Effector CD4-positive, alpha-beta T cell (primary cell): ENCODE measurements at places on chromosomes 7 and 10.

DNA sequence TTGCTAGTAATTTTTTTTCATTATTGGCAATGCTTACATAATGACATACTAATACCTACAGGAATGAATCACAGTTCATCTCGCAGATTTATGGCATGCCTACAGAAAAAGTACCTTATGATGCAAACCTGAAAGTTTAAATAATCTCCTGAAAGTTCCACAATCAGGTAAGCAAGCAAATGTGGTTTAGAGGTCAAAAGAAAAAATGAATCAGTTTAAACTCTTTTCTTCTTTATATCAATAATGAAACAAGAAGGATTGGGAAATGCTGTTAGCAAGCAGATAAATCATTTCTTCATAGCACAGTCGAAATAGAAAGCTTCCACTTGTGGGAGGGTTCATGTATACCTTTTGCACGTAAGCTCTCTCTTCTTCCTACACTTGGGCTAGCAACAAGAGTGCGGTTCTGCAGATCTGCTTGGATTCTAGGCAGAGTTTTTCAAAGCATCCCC is 53.7 kb upstream of the MTPN start:
- DNase-seq, result no peak

DNA sequence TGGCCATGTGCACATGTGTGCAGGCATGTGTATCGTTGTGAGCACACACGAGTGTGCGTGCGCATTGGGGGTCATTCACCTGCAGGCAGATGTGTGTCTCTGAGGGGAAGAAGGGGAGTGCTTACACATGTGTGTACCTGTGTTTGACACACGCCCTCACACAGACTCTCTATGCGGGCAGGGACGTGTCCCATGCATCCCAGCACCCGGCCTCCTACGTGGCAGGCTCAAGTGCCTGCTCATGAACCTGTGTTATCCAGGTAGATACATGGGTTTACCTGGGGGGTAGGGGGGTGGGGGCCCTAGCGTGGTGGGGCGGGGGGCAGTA is 18.6 kb downstream of the KCP start:
- DNase-seq, result no peak

DNA sequence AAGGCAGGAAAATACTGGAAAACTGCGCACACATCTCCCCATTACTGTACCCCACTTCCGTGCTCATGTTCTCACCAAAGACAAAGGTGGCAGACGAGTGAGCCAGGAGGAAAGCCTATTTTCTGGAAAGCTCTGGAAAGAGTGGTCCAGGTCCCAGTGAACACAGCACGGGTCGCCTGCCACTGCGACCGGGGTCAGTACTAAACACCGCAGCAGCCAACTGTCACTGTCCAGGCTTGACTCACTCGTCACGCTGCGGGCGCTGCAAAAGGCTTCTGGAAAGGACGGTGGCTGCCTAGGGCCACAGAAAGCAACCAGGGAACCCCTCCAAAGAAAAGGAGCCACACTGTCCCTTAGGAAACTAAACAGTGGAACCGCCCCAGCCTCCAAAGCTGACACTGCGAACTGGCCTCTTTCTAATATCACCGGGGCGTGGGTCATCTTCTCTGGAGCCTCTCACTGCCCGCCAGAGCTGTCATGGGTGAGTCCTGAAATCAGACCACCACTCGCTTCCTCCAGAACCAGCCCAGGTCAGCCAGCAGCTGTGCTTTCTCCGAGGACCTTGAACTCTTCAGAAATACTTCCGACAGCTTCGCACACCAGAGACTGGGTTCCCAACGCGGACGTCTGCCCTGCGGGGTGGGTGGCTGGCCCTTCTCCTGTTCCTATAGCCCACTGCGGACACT is 4.0 kb downstream of the RADIL start:
- DNase-seq, result no peak

DNA sequence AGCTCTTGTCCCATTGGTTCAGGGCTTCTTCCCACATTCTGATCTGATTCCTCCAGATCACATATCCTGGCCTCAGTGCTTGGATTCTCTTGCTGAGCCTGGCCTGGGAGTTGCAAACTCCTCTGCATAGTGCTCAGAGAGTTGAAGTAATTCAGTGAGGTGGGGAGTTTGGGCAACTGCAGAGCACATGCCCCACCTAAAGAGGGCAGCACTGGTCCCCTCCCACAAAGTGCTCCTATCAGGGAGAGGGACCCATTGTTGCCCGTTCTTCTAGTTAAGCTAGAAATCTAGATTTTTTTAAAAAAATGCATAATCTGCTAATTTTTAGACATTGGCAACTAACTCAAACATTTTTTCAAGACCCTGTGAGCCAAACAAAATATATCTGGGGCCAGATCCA is 45.1 kb downstream of the CHN2 start:
- DNase-seq, result no peak

- no peak for DNase-seq
Measured at GRCh38 chr7:83798489-83798888, 149.6 kb upstream of the SEMA3E start.

DNA sequence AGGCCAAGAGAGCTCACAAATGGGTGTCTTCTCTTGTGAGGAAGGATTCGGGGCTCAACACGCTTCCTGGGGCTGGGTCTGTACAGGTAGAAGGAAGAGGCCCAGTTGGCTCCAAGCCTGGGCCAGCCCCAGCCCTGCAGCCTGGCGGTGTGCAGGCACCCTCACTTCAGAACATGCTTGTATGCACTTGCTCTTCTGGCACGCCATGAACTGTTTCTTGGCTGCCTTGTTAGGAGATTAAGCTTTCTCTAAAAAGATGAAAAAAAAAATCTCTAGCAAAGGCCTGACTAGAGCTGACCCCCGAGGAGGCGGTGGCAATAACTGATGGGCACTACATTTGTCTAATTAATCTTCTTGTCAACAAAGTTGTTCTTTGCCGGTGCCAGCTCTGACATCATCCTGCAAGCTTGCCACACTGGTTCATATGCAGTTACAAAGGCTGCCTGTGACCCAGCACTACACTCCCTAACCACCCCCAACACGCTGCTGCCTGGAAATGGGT is 94.7 kb downstream of the WDR11 start:
- no peak for DNase-seq

DNA sequence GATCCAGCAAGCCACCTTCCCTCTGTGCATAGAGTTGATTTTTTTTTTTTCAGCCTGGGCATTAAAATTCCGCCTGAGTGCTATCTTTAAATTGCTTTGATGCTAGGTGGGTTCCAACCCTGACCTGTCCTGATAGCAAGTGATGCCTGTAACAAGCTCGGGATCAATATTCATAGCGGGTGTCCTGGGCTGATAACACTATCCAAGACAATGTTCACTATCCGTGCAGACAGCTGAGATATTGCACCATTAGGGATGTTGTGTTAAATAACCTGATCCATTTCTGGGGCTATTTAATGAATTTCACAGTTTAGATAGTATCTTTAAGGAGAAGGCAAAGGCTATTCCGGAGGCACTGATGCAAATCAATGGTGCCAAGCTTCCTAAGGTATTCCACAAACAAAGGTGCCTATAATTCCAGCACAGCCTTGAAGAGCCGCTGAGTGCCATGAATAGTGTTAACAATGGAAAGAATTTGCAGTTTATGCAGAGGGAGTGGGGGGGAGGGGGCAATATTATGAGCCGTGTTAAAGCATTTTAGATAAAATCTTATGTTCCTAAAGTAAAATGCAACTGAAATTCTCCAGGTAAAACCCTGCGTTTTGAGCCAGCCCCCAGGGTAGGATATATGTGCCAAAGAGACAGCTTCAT is 4.2 kb upstream of the NKX1-2 start:
- DNase-seq, result no peak

GRCh38 chr10:131195558-131196159 is 115.9 kb downstream of the TCERG1L start:
- DNase-seq, result no peak

GRCh38 chr7:11244149-11244548 is 270.5 kb downstream of the PHF14 start:
- no peak for DNase-seq

DNA sequence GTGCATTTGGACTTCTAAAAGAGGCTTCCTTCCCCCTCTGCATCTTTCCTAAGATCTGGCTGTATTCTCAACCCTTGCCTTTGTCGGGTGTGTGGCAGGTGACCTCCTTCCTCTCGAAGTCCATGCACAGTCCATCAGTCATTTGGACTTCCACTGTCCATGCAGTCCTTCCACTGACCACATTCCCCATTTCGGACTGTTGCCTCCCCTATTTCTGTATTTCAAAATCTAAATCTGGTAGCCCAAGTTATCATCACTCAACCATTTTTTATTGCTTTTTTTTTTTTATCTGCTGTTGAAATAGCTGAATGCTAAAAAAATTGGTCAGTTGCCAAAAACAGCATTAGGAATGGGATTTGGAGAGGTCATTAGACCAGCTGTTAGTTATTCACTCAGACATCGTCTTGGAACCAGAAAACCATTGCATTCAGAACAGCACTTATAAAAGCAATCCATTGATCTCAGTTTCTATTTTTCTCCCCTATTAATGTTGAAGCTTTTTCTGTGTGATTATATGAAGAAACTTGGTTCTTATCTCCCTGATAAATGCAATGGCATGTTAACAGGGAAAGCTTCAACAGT is 575.6 kb downstream of the KIF20B start:
- no peak for DNase-seq

- DNase-seq, result no peak
Measured at GRCh38 chr7:39946693-39947092, 3.4 kb upstream of the CDK13 start.

DNA sequence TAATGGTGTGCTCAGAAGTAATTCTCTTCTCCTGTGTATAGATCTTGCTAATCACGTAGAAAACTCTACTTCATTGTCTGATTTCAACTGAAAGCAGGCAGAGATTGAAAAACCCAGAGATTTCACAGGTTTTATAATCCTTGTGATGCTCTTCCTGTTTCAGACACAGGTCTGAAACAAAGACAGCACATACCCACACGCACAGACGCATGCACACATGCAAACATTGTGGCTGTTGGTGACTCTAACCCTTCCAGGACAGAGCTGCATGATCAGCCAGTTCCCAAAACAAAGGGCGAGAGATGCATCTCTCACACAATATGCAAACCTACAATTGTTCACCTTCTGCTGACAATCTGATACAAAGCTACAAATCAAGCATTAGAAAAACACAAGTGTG is 11.1 kb upstream of the TFEC start:
- DNase-seq, result no peak

DNA sequence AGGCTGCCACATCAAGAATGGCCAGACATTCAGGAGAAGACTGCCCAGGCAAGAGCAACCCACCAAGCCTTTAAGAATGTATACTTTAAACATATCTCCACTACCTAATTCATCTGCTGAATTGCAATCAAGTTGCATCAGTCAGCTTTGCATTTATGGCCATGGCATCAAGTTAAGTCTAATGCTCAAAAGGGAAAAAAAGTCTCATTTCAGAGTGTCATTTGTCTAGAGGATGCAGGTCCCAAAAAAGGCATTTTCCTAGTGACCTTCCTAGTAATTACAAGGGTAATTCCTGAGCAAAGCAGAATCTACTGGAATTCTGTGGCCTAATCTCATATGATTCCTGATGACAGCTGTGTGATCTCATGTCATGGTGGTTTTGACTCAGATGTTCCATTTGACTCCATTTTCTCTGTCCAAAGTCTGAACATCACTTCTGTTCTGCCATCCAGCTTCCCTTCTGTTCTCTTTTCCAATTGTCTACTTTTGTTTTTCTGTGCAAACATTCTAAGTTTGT is 7.3 kb upstream of the CABCOCO1 start:
- DNase-seq, result no peak

GRCh38 chr10:60170250-60170649 is 219.4 kb downstream of the ANK3 start:
- DNase-seq, result no peak

DNA sequence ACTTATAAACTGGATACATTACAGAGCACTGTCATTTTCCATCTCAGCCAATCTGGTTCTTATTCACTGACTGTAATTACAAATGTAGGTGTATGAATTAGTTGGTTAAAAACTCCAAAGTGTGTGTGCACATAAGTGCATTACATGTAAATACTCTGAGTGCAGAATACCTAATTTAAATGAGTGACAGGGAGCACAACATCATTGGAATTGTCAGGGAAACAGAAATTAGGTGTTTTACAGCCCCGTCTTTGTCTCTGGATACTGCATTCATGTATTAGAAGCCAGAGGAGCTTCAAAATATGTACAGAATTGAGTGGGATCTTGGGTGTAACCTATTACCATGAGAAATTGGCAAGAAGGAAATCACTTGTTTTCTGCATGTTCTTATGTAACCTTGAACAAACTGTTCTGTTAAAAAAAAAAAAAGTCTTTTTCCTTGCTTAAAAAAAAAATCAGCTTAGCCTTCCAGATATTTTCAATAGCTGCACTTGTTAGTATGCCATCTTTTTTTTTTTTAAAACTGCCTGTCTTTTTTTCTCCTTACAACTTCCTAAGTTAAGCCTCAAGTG is 31.1 kb downstream of the CELF2 start:
- DNase-seq, result no peak

GRCh38 chr10:78700413-78700812 is 368.4 kb upstream of the ZMIZ1 start:
- DNase-seq, result no peak

DNA sequence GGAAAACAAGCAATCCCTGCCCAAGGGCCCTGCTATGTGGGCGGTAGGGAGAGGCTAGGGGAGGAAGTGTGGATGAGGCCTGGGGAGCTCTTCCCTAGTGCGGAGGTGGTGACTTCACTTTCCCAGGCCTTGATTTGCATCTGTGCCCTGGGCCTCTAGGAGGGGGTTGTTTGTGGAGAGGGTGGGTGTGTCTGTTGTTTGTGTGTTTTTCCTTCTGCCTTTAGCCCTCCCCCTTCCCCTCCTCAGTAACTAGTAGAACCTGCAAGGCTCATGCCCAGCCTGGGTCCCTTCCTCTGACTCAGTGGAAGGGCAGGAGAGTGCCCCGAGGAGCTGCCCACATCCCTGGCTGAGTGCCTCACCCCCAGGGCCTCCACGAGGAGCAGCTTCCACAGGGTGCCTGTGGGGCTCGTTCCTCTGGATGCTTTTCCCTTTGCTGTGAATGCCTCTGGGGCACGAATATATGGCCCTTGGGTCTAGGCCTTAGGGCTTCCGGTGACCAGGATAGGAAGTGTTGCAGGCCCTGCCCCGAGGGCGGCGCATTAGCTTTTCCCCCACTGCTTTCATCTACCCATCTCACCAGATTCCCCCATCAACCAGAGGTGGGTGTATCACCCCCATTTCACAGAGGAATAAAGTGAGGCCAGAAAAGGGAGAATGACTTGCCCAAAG is 89.4 kb upstream of the DUSP5 start:
- DNase-seq, result no peak

GRCh38 chr7:131370523-131370968 is 42.9 kb downstream of the MKLN1 start:
- DNase-seq, result peak; percentile 13

- DNase-seq, result no peak
Measured at GRCh38 chr7:14734839-14735321, 167.7 kb downstream of the DGKB start.
